ENCODE measurements at places on chromosomes 2 and 18.

DNA sequence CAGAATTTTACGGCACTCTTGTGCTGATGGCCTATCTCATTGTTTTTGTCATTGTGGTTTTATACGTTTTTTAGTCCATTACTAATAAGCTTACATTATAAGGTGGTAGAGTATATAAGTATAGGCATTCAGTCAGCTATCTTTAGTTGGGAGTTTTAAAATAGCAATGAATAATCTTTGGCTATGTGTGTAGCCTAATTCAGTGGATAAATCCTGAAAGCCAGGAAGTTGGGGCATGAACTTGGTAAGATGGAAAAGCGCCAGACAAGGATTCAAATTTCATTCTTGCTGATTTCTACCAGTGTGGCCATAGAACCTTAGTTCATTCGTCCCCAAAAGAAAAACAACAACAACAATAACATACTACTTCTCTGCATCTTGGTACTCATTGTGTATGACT is 31.2 kb downstream of the EPC2 start:
- DNase-seq = no peak

- DNase-seq = no peak
Observed at GRCh38 chr2:139000131-139000785, 220.1 kb upstream of the NXPH2 start.

- DNase-seq = no peak
Observed at GRCh38 chr2:127599211-127599610, 46.7 kb upstream of the GPR17 start.

GRCh38 chr18:49628881-49629795 is 67.3 kb downstream of the LIPG start:
- no peak for DNase-seq

DNA sequence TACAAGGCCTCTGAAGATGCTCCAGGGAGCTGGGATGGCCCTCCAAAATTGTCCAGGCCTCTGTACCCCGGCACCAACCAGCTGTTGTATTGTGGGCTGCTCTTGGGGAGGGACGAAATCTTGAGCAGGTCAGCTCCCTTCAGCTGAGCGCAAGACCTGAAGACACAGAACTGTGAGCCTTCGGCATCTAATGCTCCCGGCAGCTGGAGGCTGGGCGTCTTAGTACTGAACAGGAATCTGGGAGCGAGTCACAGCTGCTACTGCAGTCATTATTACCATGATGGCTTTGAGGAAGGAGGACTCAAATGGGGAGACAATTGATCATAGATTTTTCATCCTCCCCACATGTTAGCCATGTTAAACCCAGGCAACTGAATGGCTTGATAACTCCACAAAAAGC is 83.0 kb upstream of the LTBP1 start:
- DNase-seq = no peak

GRCh38 chr2:78553866-78554647 is 471.4 kb upstream of the REG3G start:
- no peak for DNase-seq

DNA sequence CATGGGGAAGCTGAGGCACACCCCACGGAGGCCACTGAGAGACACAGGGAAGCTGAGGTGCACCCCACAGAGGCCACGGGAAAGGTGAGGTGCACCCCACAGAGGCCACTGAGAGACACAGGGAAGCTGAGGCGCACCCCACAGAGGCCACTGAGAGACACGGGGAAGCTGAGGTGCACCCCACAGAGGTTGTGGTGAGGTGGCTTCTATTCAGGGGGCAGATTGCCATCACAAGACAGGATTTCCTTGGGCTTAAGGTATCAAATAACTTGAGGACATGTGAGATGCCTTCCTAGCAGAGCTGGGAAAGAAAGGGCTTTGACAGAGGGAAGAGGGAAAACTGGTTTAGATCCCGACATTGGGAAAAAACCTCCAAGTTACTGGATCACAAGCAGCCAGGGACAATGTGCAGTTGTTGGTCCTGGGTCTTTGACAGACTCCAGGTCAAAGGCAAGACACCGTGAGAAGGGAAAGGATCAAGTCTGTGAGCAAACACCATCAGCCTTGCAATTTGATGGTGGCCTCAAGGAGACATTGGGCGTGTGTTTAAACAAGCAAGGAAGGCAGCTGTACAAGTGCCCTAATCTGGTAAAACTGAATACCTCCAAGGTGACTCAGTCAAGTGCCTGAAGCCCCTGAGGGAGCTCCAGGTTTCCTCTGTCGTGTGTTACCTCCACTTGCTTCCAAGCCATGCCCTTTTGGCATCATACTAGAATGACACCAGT is 133.2 kb upstream of the EPAS1 start:
- no peak for DNase-seq

DNA sequence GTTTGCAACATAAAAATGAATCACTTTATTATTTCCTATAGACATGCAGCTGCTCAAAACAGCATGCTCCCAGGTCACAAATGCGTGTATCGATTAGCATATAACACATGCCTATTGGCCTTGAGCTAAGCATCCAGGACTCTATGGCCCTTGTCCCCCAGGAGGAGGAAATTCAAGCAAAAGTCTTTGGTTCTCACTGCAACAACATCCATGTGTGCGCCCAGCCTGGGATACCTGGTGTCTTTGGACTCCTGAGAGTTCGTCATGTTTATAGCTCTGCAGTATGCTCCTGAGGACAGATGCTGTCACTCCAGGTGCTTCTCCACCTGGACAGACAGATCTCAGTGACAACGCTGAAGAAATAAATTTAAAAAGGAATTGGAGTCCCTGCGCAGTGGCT is 284.6 kb downstream of the PHLPP1 start:
- no peak for DNase-seq

- no peak for DNase-seq
Observed at GRCh38 chr2:32235315-32235714, 29.4 kb downstream of the NLRC4 start.

DNA sequence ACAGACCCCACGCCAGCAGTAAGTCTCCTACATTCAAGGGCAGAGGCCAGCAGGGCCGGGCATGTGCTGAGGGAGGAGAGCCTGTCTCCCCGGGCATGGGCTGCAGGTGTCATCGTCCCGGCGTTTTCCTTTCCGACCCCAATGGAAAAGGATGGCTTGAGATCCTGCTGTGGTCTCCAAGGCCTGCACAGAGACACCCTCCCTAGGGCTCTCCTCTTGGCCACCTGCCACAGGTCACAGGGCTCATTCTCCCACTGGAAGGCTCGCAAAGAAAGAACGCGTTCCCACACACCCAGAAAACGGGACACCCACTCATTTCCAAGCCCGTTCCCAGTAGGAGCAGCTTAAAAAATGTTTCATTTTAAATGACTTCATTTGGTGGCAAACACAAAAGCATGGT is 41.0 kb downstream of the DIPK1C start:
- DNase-seq = no peak

All from stimulated activated CD4-positive, alpha-beta T cell treated with anti-CD3 and anti-CD28 coated beads, Interleukin-15, amount 100 ng/mL, for 1 hour (primary cell).